Stimulated activated CD4-positive, alpha-beta T cell treated with anti-CD3 and anti-CD28 coated beads, Interleukin-4, amount 100 ng/mL, for 1 hour (primary cell): ENCODE measurements at places on chromosomes 11 and 22.

DNA sequence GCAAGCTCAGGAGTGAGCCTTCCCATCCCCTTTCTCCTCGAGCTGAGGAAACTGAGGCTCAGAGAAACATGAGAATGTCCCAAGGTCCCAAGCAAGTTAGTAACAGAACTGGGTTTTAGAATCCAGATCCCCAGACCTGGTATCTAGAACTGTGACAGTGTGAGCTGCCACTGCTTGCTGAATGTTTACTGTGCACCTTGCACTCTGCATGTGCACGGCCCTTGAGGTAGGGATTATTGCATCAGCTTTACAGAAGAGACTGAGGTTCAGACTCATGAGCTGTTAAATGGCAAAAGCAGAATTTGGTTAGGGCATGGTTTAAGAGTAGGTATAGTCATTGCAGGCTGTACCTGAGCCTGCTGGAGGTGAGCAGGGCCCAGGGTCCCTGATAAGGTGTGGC, 3.8 kb upstream of the MPPED1 start:
- DNase-seq: no peak

- no peak for DNase-seq
Observed at GRCh38 chr11:113267493-113267892, 46.9 kb upstream of the TTC12 start.

DNA sequence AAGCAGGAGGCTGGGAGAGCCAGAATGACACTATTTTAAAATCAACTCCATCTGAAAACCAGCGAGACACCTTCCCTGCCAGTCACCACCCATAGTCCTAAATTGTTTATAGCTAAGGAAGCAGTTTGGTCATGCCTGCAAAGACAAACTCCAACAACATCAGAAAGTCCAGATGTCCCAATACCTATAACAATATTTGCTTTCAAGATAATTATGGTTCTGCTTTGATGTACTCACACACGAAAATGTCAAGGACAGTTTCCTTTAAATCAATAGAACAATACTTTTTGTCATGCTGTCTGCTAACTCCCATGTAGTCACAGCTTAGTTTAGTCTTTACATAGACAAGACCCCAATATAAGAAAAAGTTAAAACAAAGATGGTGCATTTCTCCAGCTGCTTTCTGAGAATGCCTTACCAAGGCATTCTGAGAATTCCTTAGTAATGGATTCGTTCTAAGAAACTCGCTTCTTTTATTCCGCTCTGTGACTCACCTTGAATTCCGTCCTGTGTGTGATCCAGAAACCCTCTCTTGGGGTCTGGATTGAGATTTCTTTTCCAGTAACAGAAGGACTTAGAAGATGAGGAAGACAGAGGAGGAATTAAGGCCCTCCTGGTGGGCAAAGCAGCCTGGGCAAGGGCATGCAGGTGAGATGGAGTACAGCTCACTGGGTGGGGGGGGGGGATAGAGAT, 9.6 kb upstream of the SCGB2A2 start:
- no peak for DNase-seq

DNA sequence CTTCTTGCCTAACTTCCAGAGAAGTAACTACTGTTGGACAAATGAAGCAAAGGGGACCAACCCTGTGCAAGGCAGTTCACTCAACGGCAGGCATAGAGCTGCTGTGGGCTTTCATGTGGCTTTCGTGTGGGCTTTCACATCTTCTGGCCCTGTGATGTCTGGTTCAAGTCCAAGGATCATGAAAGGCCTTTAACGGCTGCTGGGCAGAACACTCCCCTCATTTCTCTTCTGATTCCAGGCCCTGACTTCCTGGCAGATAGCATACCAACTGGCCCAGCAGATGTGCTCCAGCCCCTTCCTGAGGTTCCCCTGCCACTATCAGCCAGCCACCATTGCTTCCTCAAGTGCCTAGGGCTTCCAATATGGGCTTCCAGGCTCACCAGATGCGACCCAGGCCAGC, 28.7 kb upstream of the CTR9 start:
- no peak for DNase-seq

DNA sequence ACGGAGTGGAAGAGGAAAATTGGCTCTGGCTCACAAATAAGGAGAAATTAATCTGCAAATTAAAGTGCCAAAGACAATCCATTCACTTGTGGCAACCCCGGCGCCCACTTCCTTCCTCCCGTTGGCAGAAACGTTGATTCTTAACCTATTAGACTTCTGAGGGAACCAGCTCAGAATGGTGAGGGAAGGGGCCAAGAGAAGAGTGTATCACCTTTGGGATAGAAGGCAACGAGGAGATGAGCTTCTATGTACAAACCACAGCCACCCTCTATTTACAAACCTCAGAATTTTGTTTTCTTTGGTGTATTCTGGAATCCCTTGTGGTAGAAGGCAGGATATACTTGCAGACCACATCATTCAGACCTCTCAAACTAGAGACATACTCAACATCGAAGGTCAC, 1.1 kb downstream of the MB start:
- DNase-seq: no peak

- no peak for DNase-seq
Observed at GRCh38 chr22:42805016-42805997, 51.8 kb downstream of the ARFGAP3 start.

DNA sequence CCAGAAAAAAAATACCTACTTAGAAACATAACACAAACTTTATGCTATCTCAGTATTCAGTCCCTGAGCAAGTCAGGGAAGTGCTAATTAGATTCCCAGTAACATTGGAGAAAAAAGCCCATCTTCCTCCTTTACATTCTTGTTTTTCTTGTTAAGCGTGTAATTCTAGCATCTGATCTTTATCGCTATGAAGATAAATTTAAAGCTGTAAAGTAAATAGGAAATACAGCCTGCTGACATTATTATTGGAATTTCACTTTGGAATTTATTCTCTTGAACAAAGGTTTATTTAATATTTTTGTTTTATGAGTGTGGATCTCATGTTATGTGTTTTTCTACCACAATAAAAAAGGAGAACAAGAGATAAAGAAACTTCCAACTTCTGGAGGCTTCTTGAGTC, 13.9 kb downstream of the ALKBH3 start:
- no peak for DNase-seq

GRCh38 chr11:64844330-64845128, at the start of gene CDC42BPG:
Gene CDC42BPG, minus strand, starts transcription at chr11:64844653. Its CDS starts 84 bp downstream, at chr11:64844569.
- DNase-seq: peak; percentile 69

GRCh38 chr22:44549701-44550100, 51.7 kb upstream of the RTL6 start:
- DNase-seq: no peak

DNA sequence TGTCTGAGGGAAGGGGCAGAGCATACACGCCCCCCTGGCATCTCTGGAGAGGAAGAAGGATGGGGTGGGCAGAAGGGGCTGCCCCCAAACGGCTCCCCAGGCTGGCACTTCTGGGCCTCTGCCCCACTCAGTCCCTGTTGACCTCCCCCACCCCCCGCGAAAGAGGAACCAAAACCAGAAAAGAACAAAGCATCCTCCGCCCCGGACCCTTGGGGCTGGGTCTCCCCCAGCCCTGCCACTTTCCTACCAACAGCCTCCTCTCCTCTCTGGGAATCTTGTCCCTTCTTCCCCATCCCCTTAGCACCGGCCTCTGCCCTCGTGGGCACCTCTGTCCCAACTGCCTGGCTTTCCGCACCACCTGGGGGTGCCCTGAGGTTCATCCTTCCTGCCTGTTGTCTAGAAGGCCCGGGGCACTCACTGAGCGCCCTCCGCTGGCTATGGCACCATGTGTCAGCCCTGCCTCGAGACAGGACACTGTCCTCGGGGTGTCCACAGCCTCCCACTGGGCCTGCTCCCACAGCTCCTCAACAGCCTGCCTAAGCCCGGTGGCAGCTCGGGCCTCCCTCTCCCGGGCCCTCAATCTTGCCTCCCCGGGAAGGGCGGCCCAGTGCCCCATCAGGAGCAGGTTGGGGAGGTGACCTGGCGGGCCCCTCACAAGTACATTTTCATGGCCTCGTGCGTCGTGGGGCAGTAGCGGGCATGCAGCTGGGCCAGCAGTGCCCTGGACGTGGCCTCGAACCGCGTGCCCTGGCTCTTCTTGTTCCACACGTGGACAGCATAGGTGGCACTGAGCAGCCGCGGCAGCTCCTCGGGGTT, 28.2 kb downstream of the A4GALT start:
- DNase-seq: no peak

GRCh38 chr11:118530683-118531596, at the start of gene TMEM25:
Gene TMEM25, plus strand, starts transcription at chr11:118531192. Its CDS starts 610 bp downstream, at chr11:118531802.
- DNase-seq: peak; percentile 82

DNA sequence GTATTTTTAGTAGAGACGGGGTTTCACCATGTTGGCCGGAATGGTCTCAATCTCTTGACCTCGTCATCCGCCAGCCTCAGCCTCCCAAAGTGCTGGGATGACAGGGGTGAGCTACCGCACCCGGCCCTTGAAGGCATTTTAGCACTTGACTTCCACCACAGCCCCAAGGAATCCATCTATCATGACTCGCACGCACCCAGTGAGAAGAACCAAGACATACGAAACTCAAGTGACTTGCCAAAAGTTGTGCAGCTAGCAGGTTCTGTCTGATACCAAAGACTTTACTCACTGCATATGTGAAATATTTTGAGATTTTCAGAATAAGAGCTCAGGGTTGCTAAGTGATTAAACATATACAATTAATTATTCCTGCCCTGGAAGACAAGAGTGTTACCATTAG, 21.0 kb downstream of the FLI1 start:
- no peak for DNase-seq

- DNase-seq: no peak
Observed at GRCh38 chr11:132493801-132494200, 1038.5 kb downstream of the OPCML start.

- DNase-seq: no peak
Observed at GRCh38 chr11:89545691-89546090, 54.5 kb upstream of the NOX4 start.

- no peak for DNase-seq
Observed at GRCh38 chr11:57778318-57779037, 16.9 kb downstream of the CTNND1 start.

- no peak for DNase-seq
Observed at GRCh38 chr11:92829671-92830070, 139.8 kb upstream of the MTNR1B start.

DNA sequence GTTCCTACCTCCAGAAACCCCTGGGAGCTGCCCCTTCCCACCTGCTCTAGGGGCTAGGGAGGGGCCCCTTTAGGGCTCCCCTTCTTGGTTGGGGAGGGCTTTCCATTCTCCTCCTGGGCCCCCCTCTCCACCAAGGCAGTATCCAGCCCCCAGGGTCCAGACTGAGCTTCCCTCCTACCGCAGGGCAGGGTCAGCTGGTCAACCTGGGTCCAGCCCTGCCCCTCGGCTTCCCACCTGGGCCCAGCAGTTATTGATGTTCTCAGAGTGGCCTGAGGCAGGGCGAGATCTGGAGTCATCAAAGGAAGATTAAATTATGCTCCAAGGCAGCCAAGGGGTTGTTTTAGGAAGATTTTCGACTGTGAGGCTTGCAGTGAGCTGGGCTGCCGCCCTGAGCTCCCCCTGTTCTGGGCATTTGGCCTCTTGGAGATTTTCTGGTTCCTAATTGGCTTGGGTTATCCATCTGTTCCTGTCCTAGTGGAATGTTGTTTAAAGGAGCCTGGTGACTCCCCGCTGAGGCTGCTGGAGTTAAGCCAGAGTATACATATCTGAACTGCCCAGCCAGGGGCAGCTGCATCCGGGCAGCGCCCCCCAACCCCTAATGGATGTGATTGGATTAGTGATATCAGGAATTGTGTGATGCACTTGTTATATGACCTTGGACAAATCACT, 1.8 kb upstream of the SLC22A8 start:
- no peak for DNase-seq

- DNase-seq: peak; percentile 78
Observed at GRCh38 chr22:22877523-22878210, 9.9 kb upstream of the IGLL5 start.

DNA sequence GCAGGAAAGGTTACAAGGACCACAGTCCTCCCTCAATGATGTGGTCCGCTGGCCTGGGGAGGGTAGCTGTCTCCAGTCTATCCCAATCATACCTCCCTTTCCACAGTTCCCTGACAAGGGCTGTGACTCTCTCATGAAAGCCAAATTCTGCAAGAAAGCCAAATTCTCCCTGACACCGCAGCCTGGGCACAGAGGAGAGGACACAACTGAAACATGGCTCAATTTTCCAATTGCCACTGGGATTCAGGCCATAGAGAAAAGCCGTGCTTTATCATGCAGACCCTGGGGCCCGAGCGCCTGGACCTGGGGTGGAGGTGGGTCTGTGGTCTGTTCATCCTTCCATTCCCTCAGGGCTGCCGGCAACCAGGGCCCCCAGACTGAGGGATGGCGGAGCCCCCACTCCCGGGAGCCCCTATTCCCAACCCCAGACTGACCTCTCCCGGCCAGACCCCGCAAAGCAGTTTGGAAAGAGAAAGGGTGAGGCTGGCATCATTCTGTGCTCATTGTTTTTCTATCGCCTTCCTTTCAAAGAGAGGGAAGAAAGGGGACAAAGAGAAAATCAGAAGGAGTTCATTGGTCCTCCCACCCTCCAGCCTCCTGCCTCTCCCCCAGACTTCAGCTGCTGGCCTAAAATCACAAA, 239.5 kb downstream of the BUD13 start:
- no peak for DNase-seq
